Stimulated activated CD4-positive, alpha-beta T cell treated with anti-CD3 and anti-CD28 coated beads, Interleukin-1b, Interleukin-23, amount 100 ng/mL, for 4 hours (primary cell): ENCODE measurements at places on chromosomes 4 and X.

DNA sequence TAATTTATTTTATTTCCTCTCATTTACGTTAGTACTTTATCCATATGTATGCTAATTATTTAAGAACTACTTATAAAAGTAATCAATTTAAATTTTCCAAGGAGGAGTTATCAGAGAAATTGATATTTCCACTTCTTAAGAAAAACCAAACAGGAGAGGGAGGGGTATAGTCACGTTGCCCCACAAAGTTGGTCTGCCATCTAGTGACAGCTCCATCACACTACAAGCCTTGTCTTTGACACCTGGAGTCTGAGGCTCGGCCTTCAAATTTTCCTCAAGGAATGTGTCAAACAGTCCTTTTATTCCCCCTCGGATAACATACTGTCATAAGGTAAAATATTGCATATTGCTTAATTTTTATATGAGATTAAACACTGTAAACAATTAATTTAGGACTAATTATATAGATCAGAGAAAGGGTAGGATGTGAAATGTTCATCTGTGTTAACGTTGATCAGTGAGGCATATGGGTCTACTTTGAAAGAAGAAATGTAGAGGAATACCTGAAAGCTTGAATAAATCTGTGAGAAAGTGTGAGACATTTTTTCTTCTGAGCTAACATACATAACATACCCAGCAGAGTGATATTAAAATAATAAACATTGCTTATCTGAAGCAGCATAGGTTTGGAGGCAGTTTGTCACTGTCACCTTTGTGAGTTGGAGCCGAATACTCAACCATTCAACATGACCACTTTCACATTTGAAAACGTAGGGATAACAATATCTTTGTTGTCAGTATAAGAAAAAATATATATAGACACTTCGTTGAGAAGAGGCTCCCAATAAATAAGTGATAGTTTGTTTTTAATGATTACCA lies 114.4 kb downstream of the GLRA3 start:
- DNase-seq: no peak

DNA sequence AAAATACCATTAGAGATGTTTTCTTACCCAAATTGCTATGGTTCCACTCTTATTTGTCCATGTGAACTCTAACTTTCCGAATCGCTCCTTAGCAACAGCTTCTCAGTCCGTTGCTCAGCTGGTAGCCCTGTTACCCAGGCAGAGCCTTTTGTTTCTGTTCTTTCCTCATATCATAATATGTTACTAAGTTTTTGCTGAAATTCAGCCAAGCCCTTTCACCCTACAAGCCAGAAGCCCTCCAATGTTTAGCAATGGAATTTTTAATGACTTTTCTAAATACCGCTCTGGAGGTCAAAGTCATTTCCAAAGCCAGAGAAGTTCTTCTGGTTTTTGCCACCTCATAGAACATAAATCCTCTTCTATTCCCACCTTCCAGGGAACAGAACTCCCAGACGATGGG lies 1029.5 kb downstream of the C4orf33 start:
- no peak for DNase-seq

DNA sequence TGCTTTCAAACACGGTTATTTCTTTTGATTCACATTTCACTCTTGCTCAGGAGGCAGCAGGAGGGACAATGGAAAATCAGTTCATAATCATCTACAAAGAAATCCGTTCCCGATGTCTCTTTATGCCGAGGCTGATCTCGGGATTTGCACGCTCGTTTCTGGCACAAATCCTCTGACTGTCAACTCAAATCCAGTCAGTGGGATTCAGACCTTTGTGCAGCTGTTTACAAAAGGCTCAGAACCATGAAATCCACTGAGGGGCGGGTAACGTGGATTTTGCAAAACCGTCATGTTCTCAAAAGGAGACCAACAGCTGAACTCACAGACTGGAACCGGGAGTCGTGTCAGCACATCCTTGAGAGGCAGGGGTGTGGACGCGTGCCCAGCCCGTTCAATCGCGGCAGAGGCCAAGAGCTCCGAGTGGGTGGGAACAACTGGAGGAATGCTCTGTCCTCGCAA lies 46.4 kb downstream of the ACOX3 start:
- no peak for DNase-seq

- no peak for DNase-seq
These were observed 70.0 kb upstream of the STS start for GRCh38 chrX:7077241-7078230.

DNA sequence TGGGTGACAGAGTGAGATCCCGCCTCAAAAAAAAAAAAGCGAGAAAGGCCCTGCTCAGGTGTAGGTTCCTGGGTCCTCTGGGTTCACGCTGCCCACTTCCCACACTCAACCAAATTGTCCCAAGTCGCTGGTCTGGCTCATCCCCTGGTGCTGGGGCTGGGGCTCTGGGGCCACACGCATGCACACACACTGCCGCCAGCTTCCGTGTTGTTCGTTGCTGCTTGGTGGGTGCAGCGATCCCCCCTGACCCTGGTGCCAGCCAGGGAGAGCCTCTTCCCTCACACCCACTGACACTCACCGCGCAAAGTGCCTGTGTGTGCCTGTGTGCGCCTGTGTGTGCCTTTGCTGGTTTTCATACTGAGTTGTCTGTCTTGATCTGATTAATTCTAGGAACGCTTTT lies 124.1 kb upstream of the NKX1-1 start:
- no peak for DNase-seq

DNA sequence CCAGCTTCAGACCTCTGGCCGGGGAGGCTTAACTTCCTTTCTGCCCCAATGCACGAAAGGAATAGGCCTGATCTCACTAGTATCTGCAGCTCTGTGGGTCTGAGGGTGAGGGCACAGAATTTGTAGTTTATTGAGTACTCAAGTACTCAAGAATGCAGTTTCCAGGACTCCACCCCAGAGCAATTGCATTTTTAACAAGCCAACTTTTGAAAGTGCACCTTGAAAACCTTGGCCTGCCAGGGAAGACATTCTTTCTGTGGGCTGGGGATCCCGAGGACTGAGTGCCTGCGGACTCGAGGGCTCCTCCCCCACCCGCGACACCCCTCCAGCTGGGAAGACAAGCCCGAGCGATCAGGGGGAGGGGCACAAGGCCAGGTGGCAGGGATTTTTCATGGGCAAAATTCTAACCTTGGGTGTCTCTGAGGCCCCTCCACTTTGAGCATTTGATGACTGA lies 22.4 kb downstream of the RS1 start:
- DNase-seq: no peak

DNA sequence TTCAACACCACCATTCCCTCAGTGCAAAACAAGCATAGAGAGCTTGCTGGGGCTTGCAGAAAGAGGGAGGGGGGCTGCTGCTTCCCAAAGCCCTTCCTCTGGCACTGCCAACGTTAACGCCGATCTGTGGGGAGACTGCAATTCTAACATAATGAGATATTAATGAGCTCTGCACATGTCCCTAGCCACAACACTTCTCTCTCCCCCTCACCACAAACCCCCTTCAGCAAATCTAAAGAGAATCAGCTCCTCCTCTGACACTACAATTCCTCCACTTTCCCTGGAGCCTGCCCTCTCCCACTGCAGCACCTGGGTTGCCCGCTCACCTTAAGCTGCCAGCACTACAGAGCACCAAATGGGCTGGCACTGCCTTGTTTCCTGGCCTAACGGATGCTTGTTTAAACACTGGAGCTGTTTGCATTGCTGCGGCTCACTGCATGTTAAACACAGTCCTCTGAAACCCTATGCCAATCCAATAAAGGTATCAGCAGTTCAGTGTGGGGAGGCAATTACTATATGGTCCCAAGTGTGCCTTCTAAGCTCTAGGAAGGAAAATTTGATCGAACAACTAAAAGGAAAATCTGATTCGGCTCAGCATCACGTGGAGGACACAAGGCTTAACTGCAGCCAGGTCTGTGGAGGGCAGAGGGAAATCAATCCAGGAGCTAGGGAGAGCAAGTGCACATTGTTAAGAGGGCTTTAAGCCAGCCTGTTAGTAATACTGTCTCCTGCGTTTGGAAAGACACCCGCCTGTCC lies 232.4 kb downstream of the MAML3 start:
- no peak for DNase-seq

GRCh38 chrX:153769865-153770600 lies 6.0 kb downstream of the PLXNB3 start:
- DNase-seq: no peak

- no peak for DNase-seq
These were observed 35.5 kb upstream of the SORBS2 start for GRCh38 chr4:185847352-185848097.

DNA sequence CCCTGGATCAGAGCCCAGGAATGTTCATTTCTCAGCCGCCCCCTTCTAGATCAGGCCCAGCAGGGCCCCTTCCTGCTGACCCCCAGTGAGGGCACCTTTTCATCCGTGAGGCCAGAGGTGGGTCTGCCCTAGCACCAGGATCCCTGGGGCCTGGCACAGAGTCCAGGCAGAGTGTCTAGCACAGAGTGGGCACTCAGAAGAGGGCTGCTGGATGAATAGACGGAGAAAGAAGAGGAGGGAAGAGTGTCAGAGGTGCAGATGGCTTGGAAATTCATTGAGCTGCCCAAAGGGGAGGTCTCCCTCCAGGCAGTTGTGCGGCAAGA lies 106.5 kb downstream of the CPZ start:
- DNase-seq: no peak

GRCh38 chr4:181281451-181281850 lies 961.8 kb upstream of the TENM3 start:
- DNase-seq: no peak

DNA sequence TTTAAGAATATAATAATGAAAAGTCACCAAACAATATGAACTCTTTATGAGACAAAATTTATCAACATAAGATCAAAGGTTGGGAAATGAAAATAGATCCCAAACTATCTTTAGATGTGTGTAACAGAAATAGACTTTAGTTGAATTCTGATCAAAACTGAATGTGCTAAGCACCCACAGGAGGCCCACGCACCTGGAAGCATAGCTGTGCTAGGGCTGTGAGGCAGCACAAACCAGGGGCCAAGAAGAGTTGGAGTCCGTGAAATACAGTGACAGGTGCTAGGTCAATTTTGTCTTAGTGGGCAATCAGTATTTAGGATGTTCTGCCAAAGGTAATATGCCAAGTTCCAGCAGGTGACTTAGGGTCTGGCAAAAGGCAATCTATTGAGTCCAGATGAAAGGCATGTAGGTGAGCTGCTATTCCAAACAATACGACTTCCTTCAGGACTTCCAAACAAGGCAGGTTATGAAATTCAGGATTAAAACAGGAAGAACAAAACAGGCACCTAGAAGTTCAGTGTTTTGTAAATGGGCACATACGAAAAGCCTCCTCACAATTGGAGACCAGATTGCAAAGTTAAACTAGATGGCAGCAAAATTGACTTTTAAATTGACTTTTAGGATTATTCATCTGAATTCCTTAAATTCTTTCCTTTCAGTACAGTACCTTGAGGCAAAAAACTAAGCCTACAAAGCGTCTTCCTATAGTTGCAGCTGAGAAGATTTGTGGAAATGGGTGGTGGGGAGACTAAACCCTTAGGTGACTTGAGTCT lies 4.7 kb upstream of the PCDH18 start:
- DNase-seq: no peak

DNA sequence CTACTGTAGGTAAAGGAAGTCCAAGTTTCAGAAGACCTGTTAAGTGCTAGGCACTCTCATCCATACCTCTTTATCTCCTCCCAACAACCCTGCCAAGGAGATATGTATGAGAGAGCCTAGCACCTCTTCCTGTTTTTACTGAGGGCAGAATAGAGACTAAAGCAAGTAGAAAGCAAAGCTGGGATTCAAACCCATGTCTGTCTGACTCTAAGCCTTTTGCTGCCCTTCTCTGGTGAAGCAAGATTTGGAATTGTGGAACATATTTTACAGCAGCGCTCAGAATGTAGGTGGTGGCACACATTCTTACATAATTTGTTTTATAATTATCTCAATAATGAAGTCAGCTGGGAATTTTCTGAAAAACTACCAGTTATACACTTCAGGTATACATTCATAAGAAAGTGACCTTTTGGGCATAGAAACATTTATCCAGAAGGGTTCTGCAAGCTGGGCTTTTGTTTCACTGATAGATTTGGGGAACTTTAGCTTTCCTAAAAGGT lies 41.7 kb downstream of the SEPTIN11 start:
- no peak for DNase-seq

GRCh38 chrX:12412561-12412960 lies 274.3 kb downstream of the FRMPD4 start:
- DNase-seq: no peak

DNA sequence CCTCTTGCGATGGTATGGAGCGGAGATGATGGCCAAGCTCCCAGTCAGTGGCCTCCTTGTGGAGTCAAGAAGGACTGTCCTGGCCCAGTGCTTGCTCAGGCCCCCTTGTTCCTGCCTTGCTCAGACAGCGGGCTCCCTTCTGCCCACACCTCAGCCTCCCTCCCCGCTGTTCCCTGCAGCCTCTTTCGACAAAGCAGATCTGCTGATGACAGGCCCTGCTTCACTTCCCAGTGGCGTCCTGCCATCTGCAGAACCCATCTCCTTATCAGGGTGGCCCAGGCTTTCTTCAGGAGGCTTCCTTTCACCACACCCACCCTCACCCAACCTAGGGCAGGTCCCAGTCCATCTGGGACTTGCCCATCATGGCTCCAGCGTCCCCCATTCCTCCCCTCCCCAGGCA lies 80.0 kb downstream of the CLDN34 start:
- DNase-seq: no peak

DNA sequence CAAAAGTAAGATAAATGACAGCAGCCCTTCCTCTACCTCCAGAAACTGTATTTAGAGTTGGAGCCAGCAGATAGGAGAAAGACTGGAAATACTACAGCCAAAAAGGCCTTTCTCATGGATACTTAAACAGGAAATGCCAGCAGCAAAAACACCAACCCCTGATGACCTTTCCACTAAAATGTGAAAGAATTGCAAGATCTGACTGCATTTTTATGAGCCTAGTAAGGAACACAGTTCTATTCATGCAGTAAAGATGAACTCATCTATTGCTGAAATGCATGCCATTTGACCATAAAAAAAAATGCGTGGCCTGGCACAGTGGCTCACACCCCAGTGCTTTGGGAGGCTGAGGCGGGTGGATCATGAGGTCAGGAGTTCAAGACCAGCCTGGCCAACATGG lies 19.9 kb downstream of the ABCG2 start:
- DNase-seq: no peak

DNA sequence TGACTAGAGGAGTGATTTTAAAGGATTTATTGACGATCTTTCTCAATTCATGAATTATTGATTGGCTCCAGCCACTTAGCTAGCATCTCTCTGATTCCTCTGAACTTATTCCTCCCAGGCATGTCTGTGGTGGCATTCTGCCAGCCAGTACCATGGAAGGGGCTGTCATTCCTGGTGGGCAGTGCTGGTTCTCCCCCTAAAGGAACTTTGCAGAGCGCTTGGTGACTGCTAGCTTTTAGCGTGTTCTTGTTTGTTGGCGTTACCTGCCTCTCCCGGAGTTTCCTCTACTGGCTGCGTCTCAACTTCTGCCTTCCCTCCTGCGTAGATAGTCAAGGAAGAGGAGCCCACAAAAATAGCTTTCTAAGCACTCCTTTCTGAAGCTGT lies 19.3 kb downstream of the SRD5A3 start:
- DNase-seq: no peak

DNA sequence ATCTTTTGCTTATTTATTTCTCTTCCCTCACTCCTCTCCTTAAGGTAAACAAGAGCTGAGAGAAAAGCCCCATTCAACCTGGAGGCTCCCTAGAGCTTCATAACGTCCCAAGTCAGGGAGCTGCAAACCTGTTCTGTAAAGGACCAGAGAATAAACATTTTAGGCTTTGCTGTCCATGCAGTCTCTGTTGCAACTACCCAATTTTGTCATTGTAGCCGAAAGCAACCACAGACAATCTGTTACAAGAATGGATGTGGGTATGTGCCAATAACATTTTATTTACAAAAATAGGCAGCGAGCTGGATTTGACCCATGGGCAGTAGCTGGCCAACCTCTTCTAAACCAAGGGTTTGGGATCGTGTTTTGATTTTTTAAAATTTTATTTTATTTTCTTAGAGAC lies 71.3 kb upstream of the TBL1X start:
- DNase-seq: no peak

- DNase-seq: no peak
These were observed 126.3 kb downstream of the PRDM5 start for GRCh38 chr4:120796271-120796670.
